ENCODE measurements at places on chromosomes 13 and 19. TPM values are rescaled to one million over a fixed set of nuclear protein-coding genes. Genes with fewer than 3 reads are reported as not detected.

DNA sequence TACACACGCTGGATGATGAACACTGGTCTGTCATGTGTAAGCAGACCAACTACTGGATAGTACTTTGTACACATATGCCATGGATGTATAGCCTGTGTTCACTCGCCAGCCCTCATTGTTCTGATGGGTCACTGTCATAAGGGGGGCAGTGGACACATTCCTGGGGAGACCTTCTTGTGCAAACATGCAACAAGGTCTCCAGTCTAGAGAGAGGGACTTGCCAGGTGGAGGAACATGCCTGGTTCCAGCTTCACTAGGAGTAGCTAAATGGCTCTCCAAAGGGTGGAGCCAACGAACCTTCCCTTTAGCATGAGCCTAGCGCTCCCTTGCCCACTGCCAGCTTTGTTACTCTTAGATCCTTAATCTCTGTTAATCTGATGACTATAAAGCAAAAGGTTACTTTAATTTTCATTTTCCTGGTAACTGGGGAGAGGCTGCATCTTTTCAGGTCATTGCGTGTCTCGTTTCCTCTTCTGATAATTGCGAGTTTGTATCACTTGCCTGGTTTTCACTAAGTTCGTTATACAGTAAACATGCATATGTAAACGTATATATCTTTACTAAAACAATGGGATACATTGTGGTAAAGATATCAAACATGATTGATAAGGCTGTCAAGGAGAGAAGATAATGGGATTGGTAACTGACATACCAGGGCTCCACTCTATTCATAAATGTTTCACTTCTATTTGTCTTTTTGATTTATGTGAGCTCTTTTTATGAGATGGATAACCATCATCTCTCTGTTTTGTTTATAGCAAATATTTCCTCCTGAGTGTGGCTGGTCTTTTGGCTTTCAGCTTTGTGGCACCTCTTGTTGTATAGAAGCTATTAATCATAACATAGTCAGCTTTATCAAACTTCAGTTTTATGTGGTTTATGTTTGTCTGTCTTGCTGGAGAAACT lies 235.2 kb upstream of the SGCG start:
- H3K4me1 ChIP-seq: no peaks in the 10 kb centered on the region
- no peak overlapping the region for H3K27ac ChIP-seq
- H3K36me3 ChIP-seq: no peaks in the 10 kb centered on the region
- no peaks in the 10 kb centered on the region for H3K27me3 ChIP-seq
- DNase-seq: no peak

- no peaks in the 10 kb centered on the region for H3K27me3 ChIP-seq
- DNase-seq: no peak
- no peaks in the 10 kb centered on the region for H3K36me3 ChIP-seq
- no peak overlapping the region for H3K27ac ChIP-seq
- peaks cover 3% of the 10 kb centered on the region for H3K4me1 ChIP-seq
Measured at GRCh38 chr19:10471909-10472308, 31.2 kb downstream of the KEAP1 start.

DNA sequence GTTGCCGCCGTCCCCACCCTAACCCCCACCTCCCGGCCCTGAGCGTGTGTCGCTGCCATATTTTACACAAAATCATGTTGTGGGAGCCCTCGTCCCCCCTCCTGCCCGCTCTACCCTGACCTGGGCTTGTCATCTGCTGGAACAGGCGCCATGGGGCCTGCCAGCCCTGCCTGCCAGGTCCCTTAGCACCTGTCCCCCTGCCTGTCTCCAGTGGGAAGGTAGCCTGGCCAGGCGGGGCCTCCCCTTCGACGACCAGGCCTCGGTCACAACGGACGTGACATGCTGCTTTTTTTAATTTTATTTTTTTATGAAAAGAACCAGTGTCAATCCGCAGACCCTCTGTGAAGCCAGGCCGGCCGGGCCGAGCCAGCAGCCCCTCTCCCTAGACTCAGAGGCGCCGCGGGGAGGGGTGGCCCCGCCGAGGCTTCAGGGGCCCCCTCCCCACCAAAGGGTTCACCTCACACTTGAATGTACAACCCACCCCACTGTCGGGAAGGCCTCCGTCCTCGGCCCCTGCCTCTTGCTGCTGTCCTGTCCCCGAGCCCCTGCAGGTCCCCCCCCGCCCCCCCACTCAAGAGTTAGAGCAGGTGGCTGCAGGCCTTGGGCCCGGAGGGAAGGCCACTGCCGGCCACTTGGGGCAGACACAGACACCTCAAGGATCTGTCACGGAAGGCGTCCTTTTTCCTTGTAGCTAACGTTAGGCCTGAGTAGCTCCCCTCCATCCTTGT lies 6.4 kb downstream of the YIPF2 start:
- H3K4me1 ChIP-seq: peaks cover 5% of the 10 kb centered on the region
- DNase-seq: no peak
- H3K27me3 ChIP-seq: no peaks in the 10 kb centered on the region
- no peak overlapping the region for H3K4me3 ChIP-seq
- peaks cover 2% of the 10 kb centered on the region for H3K36me3 ChIP-seq

DNA sequence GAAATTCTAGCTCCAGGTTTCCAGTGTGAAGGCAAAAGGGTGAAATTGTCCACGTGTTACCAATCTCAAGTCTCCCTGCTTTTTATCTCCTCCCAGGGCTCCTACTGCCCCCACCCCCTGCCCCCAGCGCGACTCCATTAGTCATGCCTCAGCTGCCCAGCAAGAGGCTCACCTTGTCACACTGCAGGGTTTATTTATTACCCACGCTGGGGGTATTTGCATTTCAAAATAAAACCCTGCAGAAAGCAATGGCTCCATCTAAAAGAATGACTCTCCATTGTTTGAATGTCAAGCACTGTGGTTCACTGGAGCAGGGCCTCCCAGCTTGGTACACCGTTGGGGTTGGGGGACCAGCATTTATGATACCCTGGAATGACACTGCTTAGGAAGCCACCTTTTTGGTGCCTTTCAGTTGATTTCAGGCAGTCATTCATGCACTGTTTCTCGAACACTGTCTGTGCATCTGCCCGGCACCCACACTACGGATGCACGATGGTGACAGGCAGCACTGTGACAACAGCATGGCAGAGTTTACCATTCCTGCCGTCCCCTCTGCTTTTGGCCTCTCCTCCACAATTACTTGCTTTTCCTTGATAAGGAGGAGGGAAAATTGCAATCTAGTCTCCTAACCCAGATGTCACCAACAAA lies 9.9 kb upstream of the POP4 start:
- no peak overlapping the region for H3K27ac ChIP-seq
- H3K36me3 ChIP-seq: no peaks in the 10 kb centered on the region
- peaks cover 3% of the 10 kb centered on the region for H3K27me3 ChIP-seq
- H3K4me3 ChIP-seq: no peak overlapping the region
- DNase-seq: no peak

DNA sequence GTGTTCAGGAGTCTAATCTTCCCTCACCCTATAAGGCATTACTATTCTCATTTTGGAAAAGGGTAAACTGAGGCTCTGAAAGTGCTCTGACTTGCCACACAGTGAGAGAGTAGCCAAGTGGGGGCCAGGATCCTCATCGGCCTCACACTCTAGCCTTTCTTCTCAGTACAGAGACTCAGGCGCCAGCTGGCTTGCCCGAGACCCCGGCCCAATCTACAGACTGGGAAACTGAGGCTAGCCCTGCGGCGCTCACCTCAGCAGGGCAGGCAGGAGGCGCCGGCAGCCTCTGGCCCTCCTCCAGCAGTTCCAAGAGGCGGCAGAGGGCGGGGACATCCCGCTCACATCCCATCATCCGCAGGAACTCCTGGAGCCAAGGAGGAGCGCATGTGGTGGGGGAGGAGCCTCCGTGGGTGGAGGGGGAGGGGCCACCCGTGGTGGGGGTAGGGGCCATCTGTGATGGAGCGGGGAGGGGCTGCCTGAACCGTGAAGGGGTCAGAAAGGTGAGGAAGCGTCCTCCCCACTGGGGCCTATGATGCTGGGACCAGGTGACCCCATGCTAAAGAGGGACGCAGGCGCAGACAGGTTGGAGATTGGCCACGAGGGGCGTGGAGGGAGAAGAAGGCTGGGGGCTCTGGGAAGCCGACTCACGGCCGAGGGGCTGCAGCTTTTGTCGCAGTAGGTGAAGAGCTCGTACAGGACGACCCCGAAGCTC lies 8.7 kb upstream of the INSL3 start:
- H3K27me3 ChIP-seq: no peaks in the 10 kb centered on the region
- DNase-seq: peak; percentile 31
- H3K36me3 ChIP-seq: no peaks in the 10 kb centered on the region
- H3K4me3 ChIP-seq: no peak overlapping the region
- no peak overlapping the region for H3K27ac ChIP-seq
- no peaks in the 10 kb centered on the region for H3K4me1 ChIP-seq

- DNase-seq: no peak
- no peaks in the 10 kb centered on the region for H3K27me3 ChIP-seq
- no peaks in the 10 kb centered on the region for H3K4me1 ChIP-seq
- no peak overlapping the region for H3K4me3 ChIP-seq
Measured at GRCh38 chr13:62678039-62678438, 1262.4 kb upstream of the PCDH20 start.

GRCh38 chr13:30114571-30115256 lies 192.6 kb downstream of the KATNAL1 start:
- peak; percentile 98 for DNase-seq
- peaks cover 21% of the 10 kb centered on the region for H3K4me1 ChIP-seq
- H3K27ac ChIP-seq: peak overlapping the region; percentile 77
- no peaks in the 10 kb centered on the region for H3K36me3 ChIP-seq

DNA sequence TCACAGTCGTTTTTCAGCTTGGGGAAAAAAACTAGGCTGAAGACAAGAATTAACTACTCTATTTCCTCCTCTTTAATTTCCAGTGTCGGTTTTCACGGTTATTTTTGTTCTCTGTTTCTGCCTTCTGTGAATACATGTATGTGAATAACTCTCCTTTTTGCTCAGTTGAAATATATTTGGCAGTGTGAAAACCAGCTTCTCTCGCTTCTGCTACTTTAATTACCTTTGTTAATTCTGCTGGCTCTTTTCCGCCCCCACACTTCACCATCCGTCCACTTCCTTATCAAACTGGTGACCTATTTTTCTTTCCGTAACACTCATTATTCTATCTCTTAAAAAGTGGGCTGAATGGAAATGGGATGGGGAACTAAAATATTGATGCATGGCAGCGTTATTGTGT lies 126.4 kb downstream of the POU4F1 start:
- no peaks in the 10 kb centered on the region for H3K36me3 ChIP-seq
- H3K4me3 ChIP-seq: no peak overlapping the region
- H3K4me1 ChIP-seq: no peaks in the 10 kb centered on the region
- DNase-seq: no peak
- no peaks in the 10 kb centered on the region for H3K27me3 ChIP-seq
- no peak overlapping the region for H3K27ac ChIP-seq

DNA sequence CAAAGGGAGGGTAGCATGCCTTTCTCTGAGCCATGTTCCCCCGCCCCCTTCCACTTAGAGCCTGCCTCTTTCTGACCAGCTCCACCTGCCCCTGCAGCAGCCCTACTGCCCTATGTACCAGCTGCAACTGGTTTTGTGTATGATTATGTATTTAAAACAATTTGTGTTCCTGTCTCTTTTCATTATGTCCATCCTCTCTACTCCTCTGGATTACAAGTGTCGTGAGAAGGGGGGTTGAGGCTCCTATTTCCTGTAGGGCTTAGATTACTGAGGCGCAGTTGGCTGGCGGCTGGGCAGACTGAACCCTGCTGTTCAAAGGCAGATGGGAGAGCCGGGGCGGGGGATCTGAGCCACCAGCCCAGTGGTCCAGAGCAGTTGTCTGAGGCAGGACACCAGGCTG lies 213.3 kb downstream of the KCNRG start:
- no peaks in the 10 kb centered on the region for H3K4me1 ChIP-seq
- no peaks in the 10 kb centered on the region for H3K36me3 ChIP-seq
- no peaks in the 10 kb centered on the region for H3K27me3 ChIP-seq
- H3K27ac ChIP-seq: no peak overlapping the region

DNA sequence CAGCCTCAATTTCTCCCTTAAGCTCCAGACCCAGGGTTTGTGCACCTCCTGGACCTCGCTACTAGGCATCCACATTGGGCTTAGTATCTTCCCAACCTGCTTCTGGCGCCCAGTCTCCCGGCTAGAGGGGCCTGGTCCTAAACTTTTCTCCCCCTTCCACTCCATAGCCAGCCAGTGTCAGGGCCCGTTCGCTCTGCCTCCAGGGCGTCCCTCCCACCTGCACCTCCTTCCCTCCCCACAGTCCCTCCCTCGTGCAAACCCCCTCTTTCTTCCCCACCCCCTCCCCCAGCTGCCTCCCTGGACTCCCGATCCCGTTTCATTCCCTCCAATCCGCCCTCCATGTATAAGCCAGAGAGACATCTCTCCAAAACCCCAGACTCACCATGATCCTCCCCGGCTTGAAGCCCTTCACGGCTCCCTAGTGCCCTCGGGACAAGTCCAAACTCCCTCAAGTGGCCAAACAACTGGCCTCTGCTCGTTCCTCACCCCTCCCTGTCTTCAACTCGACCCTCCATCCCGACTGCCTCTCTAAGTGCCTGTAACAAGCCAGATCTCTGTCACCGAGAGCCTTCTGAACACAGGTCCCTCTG lies 997 bp upstream of the SAMD4B start:
- DNase-seq: peak; percentile 25
- peak overlapping the region; percentile 80 for H3K4me3 ChIP-seq
- H3K36me3 ChIP-seq: no peaks in the 10 kb centered on the region
- peak overlapping the region; percentile 69 for H3K27ac ChIP-seq

DNA sequence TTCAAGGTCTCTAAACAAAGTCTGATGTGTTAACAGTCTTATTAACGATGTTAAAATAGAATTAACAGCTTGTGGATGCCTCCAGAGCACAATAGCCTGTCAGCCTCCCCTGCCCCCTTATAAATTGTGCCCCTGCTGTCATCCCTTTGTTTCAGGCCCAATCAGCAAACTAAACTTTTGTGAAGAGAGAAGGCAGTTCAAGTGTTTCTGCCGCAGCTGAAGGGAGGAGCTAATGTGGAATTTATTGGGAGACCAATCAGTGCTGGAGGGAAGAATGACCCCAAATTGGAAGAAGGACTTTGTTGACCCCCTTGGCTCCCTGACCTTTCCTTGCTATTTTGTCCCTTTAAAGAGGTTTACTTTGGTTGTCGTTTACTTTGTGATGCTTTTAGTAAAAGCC lies 160.5 kb downstream of the TM9SF2 start:
- H3K36me3 ChIP-seq: no peaks in the 10 kb centered on the region
- no peak overlapping the region for H3K4me3 ChIP-seq
- no peaks in the 10 kb centered on the region for H3K27me3 ChIP-seq

The ZNF225 gene
- polyA plus RNA-seq: 1.0 TPM

The PPM1N gene
- 2.1 TPM for polyA plus RNA-seq

The FPR2 gene
- 0.14 TPM for polyA plus RNA-seq

The ACP5 gene
- 11.4 TPM for polyA plus RNA-seq

The ZNF468 gene
- polyA plus RNA-seq: 6.5 TPM

The PRX gene
- 3.7 TPM for polyA plus RNA-seq

The MISP3 gene
- polyA plus RNA-seq: 21.4 TPM

The METTL21C gene
- not detected for polyA plus RNA-seq

The WDR88 gene
- not detected for polyA plus RNA-seq

The SMIM17 gene
- polyA plus RNA-seq: not detected
